Vagina (tissue), 2 donors: ENCODE measurements at places on chromosomes 4 and X. TPM values are rescaled to one million over a fixed set of nuclear protein-coding genes. Genes with fewer than 3 reads are reported as not detected.

DNA sequence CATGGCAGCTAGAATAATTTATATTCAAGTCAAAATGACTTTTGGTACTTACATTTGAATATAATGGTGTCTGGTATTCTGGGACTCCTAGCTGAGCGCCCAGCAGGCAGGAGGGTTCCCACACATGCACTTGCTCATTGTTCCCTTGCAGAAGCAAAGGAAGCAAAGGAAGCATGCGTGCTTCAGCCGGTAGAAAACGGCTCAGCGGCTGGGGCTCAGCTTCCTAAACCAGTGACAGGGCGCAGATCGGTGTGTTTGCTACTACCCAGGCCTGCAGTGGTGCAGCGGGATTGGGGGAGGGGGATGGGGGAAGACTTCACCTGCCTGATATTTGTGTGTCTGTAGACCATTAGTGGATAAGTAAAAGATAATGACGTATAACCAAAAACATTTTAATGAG is 978.3 kb upstream of the TENM3 start:
- no peak for DNase-seq
- H3K27me3 ChIP-seq: no peaks in the 10 kb centered on the region
- no peaks in the 10 kb centered on the region for H3K4me1 ChIP-seq
- H3K36me3 ChIP-seq: no peaks in the 10 kb centered on the region
- no peak overlapping the region for H3K4me3 ChIP-seq

DNA sequence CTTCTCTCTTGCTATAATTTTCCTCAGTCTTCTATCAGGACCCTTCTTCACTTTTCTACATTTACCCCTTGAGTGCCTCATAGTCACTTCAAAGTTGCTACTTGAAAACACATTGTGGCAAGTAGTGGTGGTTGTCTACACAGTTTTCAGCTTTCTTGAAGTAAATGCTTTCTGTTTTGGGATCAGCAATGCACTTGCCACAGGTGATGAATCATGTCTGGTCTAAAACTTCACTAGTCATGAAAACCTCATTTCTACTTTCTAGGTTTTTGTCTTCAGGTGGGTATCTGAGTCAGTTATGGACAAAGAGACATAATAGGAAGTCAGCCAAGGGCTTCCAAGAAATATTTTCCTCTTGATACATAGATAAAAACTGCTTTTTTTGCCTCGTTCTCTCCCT is 359.2 kb downstream of the CCSER1 start:
- H3K4me1 ChIP-seq: no peaks in the 10 kb centered on the region
- DNase-seq: no peak

DNA sequence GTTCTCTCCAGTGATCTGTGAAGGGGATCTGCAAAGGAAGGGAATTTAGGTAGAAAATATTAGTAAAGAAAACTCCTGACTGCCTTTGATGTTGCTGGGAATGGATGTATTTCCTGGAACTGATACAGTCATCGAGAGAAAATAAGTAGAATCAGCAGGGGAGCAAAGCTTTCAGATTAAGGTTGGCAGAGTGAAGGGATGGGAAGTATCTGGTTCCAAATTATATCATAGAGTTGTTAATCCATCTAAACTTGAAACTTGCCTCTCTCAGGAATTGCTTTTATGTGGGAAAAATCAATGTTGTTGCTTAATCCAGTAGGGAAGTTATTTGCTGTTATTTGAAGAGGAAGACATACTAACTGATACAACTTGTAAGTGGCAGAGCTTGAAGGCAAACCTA is 19.3 kb downstream of the EPHA5 start:
- no peaks in the 10 kb centered on the region for H3K27me3 ChIP-seq
- no peak overlapping the region for H3K27ac ChIP-seq
- H3K36me3 ChIP-seq: no peaks in the 10 kb centered on the region
- H3K4me1 ChIP-seq: no peaks in the 10 kb centered on the region

- H3K27me3 ChIP-seq: no peaks in the 10 kb centered on the region
- H3K4me3 ChIP-seq: no peak overlapping the region
- H3K36me3 ChIP-seq: no peaks in the 10 kb centered on the region
- no peak for DNase-seq
Observed at GRCh38 chr4:156591679-156592078, 379.9 kb downstream of the PDGFC start.

GRCh38 chrX:39065051-39065871 is 264.0 kb downstream of the MID1IP1 start:
- H3K4me1 ChIP-seq: no peaks in the 10 kb centered on the region
- no peaks in the 10 kb centered on the region for H3K27me3 ChIP-seq
- H3K27ac ChIP-seq: no peak overlapping the region
- no peak overlapping the region for H3K4me3 ChIP-seq
- peak; percentile 61 for DNase-seq
- H3K36me3 ChIP-seq: no peaks in the 10 kb centered on the region

DNA sequence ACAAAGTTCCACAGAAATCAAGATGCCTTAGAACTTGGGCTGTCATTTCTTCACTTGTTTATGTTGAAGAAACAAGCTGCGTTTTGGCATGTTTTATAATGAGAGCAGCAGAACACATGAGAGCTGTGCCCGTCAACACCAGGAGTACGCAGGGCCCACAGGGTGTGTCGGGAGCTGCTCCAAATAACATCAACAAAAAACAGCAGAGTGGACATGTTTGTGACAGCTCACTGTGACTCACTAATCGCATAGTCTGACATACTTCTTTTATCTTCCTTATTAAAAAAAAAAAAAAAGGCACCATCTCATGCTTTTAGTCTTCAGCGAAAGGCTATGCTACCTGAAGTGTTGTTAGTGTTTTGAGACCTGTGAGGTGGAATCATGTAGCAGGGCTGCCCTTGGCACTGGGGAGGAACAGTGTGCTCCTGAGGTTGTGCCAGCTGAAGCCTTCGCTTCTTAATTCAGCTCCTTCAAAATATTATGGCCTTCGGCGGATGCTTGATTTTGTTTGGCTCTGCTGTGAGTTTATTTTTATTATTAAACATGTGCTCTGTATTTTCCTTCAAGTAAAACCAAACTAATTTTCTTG is 32.8 kb downstream of the FHDC1 start:
- H3K4me1 ChIP-seq: peaks cover 23% of the 10 kb centered on the region
- peak; percentile 91 for DNase-seq
- H3K4me3 ChIP-seq: no peak overlapping the region
- H3K27ac ChIP-seq: peak overlapping the region; percentile 56

DNA sequence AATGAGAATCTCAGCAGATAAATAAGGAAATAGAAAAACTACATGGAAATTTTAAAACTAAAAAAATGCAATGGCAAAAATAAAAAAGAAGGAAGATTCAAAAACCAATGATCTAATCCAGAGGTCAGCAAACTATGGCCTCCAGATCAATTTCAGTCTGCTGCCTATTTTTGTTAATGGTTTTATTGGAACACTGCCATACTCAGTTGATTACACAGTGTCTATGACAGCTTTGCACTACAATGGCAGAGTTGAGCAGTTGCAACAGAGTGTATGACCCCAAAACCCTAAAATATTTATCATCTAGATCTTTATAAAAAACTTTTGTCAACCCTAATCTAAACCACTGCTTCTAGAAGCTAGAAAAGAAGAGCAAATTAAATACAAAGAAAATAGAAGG is 170.3 kb downstream of the RAB28 start:
- H3K27ac ChIP-seq: no peak overlapping the region
- no peak overlapping the region for H3K4me3 ChIP-seq
- no peaks in the 10 kb centered on the region for H3K27me3 ChIP-seq
- no peaks in the 10 kb centered on the region for H3K36me3 ChIP-seq

The FAM9C gene
- not detected for total RNA-seq

The EPGN gene
- 6.9 TPM for total RNA-seq
